Left kidney (tissue), 8 donors: ENCODE measurements at places on chromosomes 16 and 17.

DNA sequence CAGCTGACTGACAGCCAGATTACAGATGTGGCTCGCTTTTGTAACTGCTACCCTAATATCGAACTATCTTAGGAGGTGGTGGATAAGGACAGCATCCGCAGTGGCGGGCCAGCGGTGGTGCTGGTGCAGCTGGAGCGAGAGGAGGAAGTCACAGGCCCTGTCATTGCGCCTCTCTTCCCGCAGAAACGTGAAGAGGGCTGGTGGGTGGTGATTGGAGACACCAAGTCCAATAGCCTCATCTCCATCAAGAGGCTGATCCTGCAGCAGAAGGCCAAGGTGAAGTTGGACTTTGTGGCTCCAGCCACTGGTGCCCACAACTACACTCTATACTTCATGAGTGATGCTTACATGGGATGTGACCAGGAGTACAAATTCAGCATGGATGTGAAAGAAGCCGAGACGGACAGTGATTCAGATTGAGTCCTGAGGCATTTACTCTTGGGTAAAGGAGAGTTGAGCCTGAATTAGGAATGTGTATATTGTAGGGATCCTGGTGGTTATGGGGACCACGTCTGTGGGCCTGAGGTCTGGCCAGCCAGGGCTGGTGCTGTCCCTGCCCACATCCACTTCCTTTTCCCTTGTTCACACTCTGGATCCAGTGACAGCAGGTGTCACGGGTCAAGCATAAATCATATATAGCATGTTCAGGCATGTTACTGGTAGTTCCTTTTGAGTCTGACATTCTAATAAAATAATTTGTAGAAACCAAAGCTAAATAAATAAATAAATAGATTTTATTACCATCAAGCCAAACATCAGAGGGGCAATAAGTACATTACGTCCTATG lies 89.0 kb upstream of the SMURF2 start:
- DNase-seq = no peak

- DNase-seq = peak; percentile 24
Observed at GRCh38 chr17:65918916-65919315, 273.0 kb downstream of the CEP112 start.

- no peak for DNase-seq
Observed at GRCh38 chr16:8590811-8591210, 500 bp upstream of the TMEM114 start.

DNA sequence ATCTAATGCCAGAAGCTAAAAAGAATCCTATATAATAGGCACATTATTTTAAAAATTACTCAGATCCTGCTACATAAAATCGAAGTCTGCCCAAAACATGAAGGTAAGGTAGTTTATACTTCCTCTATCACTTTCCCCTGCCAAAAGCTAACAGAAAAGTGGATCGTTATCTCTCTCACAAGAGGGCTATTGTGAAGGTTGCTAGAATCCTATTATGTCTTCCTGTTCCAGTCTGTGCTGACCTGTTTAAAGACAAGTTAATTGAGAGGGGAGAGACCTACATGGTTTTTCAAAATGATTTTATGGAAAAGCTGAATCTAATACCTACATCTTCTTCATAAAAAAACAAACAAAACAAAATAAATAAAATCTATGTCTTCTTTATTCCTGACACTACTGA lies 1410.9 kb upstream of the CDH8 start:
- DNase-seq = no peak

DNA sequence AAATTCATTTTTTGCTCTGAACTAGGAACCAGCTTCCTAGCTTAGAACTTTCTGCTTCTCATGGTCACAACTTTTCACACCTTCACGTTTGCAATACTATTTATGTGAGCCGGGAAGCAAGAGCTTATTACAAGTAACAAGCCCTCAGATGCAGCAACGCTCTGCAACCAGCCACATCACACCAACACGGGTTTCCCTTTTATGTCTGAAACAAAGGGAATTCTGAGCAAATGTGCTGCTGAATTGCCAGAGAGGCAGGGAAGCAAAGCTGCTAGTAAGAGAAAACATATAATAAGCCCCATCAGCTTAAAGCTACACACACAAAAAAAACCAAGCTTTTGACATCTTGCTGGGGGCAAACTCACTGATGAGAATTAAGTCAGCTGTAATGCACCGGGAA lies 122.2 kb downstream of the SLC39A11 start:
- no peak for DNase-seq
